DND-41 (cell line): ENCODE measurements at places on chromosomes 7 and 10.

GRCh38 chr10:130038611-130039109, 72.0 kb downstream of the C10orf143 start:
- DNase-seq, result no peak

DNA sequence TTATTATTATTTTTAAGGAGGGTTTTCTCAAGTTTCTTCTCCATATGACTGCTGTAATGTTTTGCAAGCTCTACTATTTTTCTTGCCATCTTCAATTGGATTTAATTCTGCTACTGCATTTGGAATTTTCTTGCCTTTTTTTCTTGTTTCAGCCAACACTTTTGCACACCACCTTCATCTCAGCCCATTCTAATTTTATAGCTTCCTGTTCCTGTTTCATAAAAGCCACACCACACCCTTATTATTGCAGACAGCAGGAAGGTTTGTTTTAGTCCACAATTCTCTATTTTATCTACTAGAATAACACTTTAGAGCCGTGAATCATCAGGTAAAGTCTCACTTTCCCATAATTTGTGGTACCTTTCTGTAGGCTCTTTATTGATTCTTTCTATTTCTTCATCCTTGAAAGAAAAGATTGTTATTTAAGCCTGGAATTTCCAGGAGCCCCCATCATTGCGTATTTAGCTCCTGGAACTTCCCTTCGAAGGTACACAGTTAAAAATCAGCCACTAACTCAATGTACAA, 209.3 kb upstream of the TBX20 start:
- DNase-seq, result no peak

- DNase-seq, result no peak
These were observed 41.2 kb upstream of the PHYHIPL start for GRCh38 chr10:59135275-59135674.

DNA sequence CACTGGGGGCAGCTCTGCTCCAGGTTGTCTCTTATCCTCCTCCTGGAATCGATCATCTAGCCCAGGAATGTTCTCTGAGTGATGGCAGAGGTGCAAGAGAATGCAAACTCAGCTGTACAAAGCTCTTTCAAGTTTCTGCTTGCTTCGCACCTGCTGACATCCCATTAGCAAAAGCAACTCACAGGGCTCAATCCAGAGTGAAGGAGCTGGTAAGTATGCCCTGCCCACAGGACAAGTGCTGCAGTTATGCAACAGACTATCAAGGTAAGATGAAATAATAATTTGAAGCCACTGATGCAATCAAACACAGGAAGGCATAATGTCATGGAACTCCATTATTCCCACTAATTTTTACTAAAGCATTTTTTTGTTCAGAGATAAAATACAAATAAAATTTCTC, 122.2 kb downstream of the GRM3 start:
- no peak for DNase-seq

DNA sequence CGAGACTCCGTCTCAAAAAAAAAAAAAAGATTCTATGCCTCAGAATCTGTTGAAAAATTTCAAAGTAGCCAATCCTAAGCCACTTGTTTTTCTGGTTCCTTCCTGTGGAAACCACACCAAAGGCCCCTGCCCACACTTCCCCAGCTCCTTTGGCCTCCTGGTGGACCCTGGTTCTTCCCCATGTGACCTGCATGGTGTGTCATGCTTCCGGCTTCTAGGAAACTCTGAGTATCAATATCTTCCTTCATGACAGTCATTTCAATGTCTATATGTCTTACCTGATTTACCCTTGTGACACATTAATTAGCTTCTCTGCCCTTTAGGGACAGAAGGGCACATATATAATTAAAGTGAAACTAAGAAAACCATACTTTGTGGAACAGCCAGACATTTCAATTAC, 80.4 kb upstream of the GRB10 start:
- DNase-seq, result no peak

DNA sequence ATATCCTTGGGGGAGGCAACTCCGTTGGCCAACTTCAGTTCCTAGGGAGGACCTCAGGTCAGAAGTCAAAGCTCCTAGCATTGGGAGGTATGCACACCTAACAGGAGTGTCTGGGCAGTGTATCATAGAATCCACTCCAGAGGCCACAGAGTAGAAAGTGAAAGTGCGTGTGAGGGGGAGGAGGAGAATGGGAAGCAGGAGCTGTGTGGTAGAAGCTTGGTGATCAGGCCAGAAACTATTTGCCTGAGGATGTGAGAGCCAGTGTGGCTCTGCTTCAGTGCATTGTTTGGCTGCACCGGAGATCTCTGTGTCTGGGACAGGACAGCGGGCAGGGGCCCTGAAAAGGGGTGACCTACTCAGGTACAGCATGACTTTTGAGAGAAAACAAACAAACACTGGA, 557.4 kb upstream of the VSTM2A start:
- DNase-seq, result no peak
